Stimulated activated CD8-positive, alpha-beta memory T cell treated with anti-CD3 and anti-CD28 coated beads, Interleukin-7, amount 100 ng/mL, for 48 hours (primary cell): ENCODE measurements at places on chromosomes 1 and 21.

DNA sequence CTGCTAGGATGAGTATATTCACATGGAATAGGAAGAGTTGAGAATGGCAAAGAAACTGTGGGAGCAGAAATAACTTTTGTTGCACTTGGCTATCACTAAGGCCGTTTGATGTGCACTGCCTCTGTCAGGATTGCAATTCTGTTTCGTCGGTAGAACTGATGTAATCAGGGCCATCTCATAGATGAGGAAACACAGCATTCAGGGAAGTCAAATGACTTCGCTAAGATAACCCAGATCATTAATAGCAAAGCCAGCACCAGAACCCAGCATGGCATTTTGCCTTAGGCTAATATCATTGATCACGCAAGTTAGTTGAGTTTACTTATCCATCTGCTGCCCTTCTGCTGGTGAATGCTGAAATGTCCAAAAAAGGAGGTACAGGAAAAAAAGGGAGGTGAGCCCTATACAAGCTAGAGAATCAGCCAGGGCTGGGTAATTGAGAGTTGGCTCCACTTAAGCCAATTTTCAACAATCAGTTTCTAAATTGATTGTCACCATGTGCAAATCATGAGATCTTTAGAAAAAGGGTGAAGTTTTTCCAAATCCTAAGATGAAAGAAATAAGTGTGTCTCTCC lies 7.6 kb downstream of the RASSF5 start:
- DNase-seq, result no peak

DNA sequence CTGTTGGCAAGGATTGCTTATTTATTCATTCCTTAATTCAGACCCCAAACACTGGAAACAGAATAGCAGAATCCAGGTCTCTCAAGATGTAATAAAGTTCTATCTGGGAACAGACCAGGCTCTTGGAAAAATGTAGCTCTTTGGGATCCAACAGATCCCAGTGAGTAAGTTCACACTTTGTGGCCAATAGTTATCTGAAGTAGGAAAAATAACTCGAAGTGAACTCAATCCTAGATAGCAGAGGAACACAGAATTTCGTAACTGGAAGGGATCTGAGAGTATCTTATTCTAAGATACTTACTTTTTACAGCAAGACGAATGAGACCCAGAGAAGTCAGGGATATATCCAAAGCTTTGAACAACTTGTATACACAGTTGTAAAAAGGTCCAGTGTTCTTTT lies 150.7 kb upstream of the CD34 start:
- no peak for DNase-seq

DNA sequence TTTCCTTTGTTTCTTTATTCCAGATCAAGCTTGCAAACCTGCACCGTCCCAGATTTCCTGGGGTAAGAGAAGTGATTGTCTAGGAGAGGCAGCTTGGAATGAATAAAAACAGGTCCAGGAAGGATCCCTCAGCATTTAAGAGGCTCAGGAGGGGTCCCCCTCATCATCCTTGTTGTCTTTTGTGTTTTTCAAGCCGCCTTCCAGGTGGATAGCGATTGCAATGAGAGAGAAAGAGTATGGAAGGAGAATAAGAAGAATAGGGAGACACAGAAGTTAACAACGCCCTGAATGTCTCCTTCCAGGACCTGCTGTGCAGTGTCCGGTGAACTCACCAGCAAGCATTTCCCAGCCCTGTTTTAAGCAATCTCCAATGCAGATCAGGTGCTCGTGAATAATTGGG lies 8.5 kb downstream of the ERG start:
- no peak for DNase-seq

- no peak for DNase-seq
These were observed 334.3 kb upstream of the ADAMTS5 start for GRCh38 chr21:27301220-27301619.

DNA sequence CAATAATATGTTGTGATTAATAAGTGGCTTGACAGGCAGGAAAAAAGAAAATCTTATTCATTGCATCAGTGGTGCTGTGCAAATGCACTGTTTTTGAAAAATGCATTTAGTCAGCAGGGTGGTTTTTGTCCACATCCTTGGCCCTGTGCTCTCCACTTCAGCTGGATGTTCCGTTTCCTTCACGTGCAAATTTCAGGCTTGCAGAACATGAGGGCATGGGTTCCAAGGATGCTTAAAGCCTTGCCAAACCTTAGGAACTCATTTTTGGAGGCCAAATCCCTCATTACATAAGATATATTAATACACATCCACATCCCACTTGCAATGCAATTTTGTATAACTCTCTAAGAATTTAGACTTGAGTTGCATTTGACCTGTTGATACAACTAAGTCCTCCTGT lies 410.1 kb downstream of the PRDM2 start:
- DNase-seq, result no peak

DNA sequence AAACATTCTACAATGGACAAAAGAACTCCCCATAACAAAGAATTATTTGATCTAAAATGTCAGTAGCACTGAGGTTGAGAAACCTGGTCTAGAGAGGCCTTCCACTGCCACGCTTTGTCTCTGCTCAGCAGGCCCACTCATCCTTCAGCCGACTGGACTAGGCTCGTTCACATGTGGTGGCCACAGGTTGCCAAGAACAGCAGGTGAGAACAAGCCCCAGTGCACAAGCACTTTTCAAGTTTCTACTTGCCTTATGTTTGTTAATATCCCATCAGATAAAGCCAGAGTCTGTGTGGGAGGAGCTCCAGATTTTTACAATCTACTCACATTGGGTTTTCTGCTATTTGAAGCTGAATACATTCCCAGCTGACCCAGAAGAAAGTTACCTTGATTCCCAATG lies 9.1 kb upstream of the EFHD2 start:
- no peak for DNase-seq

DNA sequence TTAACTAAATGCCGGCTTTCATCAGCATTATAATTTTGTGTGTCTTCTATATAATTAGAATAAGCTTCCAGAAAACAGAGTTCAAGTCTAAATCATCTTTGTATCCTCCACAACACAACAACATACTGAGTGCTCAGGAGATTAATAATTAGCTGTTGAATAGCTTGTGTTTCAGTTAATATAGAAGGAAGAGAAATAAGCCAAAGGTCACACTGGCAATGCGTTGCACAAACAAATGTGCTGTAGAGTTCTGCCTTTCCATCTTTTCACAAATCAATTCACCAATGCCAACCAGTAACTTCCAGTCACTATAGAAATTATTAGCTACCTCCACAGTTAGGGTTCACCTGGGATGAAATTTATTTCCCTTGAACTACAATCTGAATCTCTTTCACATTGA lies 132.0 kb downstream of the LMX1A start:
- DNase-seq, result no peak

DNA sequence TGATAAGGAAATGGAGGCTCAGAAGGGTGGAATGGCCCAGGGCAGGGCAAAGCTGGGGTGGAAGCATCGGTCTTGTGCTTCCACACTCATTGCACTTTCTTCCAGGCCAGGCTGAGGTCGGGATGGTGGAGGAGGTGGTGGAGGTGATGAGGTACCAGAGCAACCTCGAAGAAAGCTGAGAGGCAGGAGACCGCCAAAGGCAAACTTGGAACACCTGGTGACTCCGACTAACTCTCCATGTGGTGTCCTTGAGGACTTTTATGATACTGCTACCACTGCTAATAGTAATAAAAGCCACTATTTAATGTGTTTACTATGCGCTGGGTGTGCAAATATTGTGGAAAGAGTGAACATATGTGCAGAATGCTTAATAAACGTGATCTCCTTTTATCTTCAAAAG lies 16.9 kb upstream of the BTG2 start:
- DNase-seq, result no peak

GRCh38 chr1:42140191-42140590 lies 13.0 kb upstream of the GUCA2B start:
- DNase-seq, result no peak

DNA sequence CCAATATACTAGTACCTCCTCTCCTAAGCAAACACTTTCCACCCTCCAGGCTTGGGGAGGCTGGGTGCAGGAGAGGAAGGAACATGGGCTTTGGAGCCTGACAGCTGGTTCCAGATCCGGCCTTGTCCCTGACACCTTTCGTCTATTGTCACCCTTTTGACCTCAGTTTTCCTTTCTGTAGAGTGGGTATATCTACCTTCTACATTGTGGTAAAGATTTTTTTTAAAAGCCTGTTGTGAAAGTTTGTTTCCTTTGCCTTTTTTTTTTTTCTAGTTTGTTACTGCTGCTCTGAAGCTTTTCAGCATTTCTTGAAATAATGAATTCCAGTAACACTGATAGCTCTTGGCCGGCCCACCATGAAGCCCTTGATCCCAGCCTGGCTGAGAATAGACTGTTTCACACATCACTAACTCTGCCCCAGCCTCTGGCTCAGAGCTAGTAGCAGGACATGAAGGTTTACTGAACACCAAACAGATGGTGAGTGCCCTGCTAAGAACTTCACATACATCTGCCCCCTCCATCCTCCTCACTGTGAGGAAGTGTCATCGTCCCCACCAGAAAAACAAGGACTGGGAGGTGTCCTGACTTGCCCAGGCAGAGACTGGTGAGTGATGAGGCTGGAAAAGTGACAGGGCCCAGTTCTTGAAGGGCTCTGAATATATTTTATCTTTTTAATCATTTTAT lies 33.0 kb upstream of the ID3 start:
- DNase-seq, result no peak

- DNase-seq, result no peak
These were observed 487.3 kb upstream of the PTBP2 start for GRCh38 chr1:96234299-96234698.

GRCh38 chr1:159678939-159679338 lies 35.5 kb downstream of the CRP start:
- DNase-seq, result no peak

GRCh38 chr1:181369416-181369815 lies 113.9 kb upstream of the CACNA1E start:
- DNase-seq, result no peak

- DNase-seq, result peak; percentile 98
These were observed 247 bp upstream of the DOP1B start for GRCh38 chr21:36156339-36156814.

DNA sequence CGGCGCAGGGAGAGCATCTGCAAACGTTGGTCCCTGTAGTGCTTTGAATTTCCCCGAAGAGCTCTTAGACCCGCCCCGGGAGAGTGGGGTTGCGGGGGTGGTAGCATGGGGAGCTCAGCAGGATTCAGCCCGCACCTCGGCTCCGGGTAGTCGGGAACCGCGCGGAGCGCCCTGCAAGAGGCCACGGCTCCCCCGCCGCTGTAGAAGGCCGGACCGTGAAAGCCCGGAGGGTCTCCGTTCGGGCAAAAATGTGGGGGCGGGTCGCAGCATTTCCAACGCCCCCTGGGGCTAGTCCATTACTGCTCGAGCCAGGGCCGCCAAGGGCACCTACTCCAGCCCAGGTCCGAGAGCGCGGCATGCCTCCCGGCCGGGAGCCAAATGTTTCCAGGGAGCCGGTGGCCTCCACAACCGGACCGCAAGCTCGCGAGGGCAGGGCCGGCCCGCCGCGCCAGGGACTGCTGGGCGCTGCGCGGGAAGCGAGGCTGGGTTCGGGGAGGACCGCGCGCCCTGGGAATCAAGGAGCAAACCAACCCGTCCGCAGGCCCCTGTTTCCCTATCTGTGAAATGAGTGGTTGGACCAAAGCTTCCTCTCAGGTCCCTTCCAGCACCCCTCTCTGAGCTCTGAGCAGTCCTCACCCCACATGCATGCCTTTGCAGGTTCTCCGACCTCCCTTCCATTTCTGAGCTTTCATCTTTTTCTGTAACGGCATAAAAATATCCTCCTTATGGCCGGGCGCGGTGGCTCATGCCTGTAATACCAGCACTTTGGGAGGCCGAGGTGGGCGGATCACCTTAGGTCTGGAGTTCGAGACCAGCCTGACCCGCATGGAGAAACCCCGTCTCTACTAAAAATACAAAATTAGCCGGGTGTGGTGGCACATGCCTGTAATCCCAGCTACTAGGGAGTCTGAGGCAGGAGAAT lies 775 bp upstream of the TMEM63A start:
- DNase-seq, result no peak

DNA sequence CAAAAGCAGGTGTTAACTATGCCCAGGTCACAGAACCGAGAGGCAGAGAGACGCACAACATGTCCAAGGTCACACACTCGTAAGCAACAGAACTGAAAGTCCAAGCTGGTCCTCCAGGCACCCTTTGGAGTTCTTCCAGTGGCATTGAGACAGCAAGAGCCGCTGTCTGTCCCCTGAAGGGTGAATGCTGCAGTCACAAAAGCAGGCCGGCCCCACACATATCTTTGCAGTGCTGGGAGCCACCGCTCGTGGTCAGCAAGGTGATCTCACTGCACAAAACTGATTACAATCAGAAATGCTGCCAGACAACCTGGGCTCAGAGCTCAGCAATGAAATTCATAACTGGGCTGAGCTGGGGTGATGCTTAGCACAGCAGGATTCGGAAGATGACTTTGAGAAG lies 47.4 kb upstream of the RAB4A start:
- DNase-seq, result no peak

- DNase-seq, result no peak
These were observed 187.8 kb upstream of the HP1BP3 start for GRCh38 chr1:20974951-20975350.
